A549 treated with RU486 at 1 μM for 4 hours (cell line): ENCODE measurements at places on chromosomes 1 and 21. TPM values are rescaled to one million over a fixed set of nuclear protein-coding genes. Genes with fewer than 3 reads are reported as not detected.

Gene MEGF6
- 5.0 to 13.2 TPM (median 9.8 TPM) in 5 replicates for total RNA-seq

Gene ANKRD65
- total RNA-seq: not detected in 5 replicates

Gene OR4F29
- not detected in 5 replicates for total RNA-seq

Gene LCE1F
- total RNA-seq: not detected in 5 replicates

Gene LIN28A
- total RNA-seq: 0.03 TPM in 1 of 5 replicates, not detected in the others

Gene S100B
- not detected in 5 replicates for total RNA-seq
